ENCODE measurements at places on chromosomes 7 and 10. TPM values are rescaled to one million over a fixed set of nuclear protein-coding genes. Genes with fewer than 3 reads are reported as not detected.

DNA sequence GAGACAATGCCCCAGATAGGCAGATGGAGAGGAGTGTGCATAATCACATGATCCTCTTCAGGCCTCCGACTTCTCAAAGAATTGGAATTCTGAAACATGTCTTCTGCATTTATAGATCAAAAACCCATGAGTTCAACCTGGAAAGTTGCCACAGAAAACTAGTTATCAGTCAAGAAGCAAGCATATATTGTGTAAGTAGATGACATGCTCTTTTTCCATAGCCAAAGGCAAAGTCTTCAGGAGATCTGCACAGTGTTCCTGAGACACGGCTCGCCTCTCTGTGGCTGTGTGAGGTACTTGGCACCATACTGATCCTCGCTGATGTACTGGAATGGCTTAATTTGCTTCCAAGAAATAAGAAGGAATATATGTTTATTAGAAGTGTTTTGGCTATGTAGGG, 213.5 kb upstream of the MKI67 start:
- H3K36me3 ChIP-seq: no peaks in the 10 kb centered on the region
- DNase-seq: no peak
- H3K27ac ChIP-seq: no peak overlapping the region

GRCh38 chr10:129755158-129755591, 208.9 kb downstream of the EBF3 start:
- no peaks in the 10 kb centered on the region for H3K27me3 ChIP-seq
- no peaks in the 10 kb centered on the region for H3K4me1 ChIP-seq
- no peak for DNase-seq

GRCh38 chr7:154947604-154948003, 55.3 kb downstream of the PAXIP1 start:
- peaks cover 4% of the 10 kb centered on the region for H3K36me3 ChIP-seq
- no peaks in the 10 kb centered on the region for H3K4me1 ChIP-seq
- no peaks in the 10 kb centered on the region for H3K27me3 ChIP-seq
- H3K4me3 ChIP-seq: no peak overlapping the region

GRCh38 chr7:66255534-66256100, 50.5 kb downstream of the TPST1 start:
- H3K27me3 ChIP-seq: no peaks in the 10 kb centered on the region
- DNase-seq: no peak
- H3K36me3 ChIP-seq: no peaks in the 10 kb centered on the region
- no peak overlapping the region for H3K4me3 ChIP-seq
- H3K27ac ChIP-seq: no peak overlapping the region
- no peaks in the 10 kb centered on the region for H3K4me1 ChIP-seq

DNA sequence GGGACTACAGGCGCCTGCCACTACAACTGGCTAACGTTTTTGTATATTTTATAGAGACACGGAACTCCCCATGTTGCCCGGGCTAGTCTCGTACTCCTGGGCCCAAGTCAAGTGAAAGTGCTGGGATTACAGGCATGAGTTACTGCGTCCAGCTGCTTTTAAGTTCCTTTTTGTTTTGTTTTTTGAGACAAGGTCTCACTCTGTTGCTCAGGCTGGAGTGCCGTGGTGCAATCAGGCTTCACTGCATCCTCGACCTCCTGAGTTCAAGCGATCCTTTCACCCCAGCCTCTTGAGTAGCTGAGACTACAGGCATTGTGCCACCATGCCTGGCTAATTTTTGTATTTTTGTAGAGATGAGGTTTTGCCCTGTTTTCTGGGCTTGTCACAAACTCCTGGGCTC, 155.0 kb downstream of the GALNT17 start:
- H3K4me3 ChIP-seq: no peak overlapping the region
- no peak for DNase-seq
- H3K36me3 ChIP-seq: no peaks in the 10 kb centered on the region
- no peaks in the 10 kb centered on the region for H3K27me3 ChIP-seq
- no peak overlapping the region for H3K27ac ChIP-seq

PSD gene
- 22.5 TPM for total RNA-seq

Measured in colonic mucosa (tissue), 4 donors.